H1 (cell line): ENCODE measurements at places on chromosomes 3 and 15.
A peak's percentile ranks its signal among the peaks of the same experiment; 100 is the strongest.

DNA sequence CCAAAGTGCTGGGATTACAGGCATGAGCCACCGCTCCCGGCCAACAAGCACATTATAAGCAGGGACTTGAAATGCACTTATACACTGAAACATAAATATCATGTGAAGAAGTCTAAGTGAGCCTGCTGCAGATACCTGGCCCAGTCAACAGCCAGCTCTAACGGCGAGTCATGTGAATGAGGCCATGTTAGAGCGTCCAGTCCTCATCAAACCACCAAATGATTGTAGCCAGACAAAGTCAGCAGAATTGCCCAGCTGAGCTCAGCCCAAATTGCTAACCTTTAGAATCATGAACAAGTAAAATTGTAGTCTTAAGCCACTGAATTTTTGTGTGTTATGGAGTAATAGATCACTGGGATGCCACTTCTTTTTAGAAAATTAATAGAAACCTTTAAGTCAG, 37.8 kb upstream of the UACA start:
- no peak for DNase-seq

DNA sequence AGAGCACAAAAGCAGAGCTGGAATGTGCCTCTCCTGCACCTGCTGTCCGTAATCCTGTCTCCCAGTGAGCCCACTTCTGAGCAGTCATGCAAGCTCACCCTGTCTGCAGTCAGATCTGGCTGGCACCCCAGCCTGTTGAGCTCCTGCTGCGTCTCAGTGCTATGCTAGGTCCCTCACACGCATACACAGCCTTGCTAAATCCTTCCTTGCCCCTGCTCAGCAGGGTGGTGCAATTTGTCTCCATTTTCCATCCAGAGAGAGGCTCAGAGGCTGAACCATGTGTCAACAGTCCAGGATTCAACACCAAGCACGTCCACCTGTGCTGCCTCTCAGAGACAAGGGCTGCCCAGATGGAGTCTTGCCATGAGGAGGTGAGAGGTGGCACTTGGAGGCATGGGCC, 11.0 kb downstream of the POMGNT2 start:
- no peak for DNase-seq

DNA sequence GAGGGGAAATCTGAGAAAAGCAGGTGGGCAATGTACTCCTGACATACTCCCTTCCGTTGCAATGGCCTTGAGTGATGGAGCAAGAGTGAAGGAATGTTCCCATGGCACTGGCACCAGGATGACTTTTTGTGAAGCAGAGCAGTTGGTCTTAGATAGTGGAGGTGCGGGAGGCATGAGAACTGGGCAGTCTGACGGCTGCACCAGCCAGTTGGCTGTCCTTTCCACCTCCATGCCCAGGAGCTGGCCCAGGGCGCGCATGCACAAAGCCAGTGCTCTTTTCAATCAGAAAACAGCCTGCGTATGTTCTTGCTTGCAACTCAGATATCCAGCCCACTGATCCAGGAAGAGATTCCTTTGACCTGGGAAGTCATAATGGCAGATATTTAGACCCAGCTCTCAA, 136.8 kb downstream of the PGPEP1L start:
- DNase-seq: no peak

DNA sequence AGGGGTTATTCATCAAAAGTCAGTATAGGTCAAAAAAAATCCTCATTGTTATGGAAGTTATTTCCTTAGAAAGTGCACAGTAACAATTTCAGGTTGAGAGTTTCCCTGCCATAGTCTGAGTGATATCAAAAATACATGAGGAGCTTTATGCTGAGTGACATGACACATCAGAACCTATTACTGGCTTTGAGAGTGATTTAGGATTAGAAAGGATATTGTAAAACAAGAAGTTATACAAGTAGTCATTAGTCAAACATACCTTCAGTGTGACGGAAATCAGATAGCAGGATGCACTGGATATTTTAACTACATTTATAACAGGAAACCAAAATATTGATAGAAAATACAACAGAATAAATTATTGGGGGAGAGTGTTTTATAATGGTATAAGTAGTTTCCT, 471.1 kb downstream of the VGLL3 start:
- DNase-seq: no peak

GRCh38 chr15:96349034-96349856, 18.7 kb downstream of the NR2F2 start:
- DNase-seq: no peak

- no peak for DNase-seq
These were observed 426.5 kb upstream of the KCNMB2 start for GRCh38 chr3:178109691-178110090.

- DNase-seq: no peak
These were observed 142.2 kb upstream of the MRPS22 start for GRCh38 chr3:139201446-139202225.

DNA sequence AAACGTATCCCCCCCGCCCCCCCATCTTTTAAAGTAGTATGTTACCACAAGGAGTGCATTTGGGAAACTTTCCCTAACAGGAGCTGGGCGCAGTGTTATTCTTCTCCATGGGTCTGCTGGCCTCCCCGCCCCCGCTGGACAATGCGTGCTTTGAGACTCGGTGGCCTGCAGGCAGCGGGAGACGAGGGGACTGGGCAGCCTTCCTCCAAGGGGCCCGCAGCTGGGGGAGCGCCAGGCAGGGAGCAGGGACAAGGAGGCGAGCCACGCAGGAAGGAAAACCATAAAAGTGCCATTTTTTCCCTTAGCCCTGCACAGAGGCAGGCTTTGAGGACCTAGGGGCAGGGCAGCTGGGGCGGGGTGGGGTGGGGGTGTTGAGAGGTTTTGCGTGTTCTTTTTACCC, 14.1 kb downstream of the SOX2 start:
- DNase-seq: no peak

- DNase-seq: peak; percentile 47
These were observed 758 bp downstream of the SELENOK start for GRCh38 chr3:53890726-53891475.

GRCh38 chr3:187497052-187497451, 128.9 kb downstream of the RTP4 start:
- no peak for DNase-seq

DNA sequence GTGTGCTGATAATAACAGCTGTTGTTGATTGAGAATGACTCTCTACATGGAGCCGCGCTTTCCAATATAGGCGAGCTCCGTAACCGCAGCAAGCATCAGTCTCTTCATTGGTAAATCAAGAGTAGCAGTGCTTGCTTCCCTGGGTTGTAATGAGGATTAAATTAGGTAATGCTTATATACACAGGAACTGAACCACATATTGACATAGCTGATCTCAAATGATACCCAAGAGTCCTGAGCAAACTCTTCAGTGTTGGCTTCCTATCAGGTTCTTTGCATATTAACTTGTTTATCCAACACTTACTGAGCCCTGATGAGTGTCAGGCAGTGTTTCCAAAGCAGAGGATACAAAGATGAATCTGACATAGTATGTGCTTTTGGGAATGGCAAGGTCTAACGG, 46.4 kb upstream of the SLCO3A1 start:
- DNase-seq: no peak

DNA sequence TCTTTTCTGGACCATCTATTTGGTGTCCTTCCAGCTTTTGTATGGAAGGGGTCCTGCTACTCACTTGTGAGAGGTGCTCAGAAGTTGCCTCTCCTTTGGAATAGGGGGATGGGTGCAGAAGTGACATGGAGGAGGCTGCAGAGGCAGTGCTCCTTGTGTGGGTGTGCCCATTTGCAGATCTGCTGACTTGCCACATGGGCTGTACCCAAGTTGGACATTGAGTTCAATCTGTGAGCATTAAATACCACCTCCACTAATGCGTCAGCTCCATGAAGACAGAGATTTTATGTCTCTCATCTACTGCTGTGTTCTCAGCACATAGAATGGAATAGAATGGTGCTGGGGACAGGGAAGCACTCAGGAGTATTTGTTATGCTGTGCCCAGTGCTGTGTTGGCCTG, 76.2 kb downstream of the RGMA start:
- DNase-seq: no peak

DNA sequence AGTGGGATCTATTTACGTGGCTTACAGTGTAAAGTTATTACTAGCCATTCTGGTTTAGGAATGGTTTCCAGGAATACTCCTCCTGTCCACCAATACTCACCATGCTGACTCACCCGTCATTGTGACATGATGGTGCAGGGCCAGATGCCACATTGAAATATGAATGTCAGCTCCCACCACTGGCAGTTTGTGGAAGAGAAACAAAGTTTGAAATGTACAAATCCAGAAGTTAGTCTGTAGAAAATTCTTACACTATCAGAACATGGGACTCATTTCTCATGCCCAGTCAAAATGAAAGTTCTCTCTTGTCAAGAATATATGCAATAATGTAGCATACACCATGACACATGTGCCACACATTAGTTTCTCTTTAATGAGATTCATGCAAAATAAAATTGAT, 14.4 kb upstream of the TSPAN3 start:
- DNase-seq: no peak

- no peak for DNase-seq
These were observed 49.7 kb upstream of the GOLGA6B start for GRCh38 chr15:72604794-72605193.

GRCh38 chr3:166788936-166789335, 591.2 kb downstream of the ZBBX start:
- no peak for DNase-seq

DNA sequence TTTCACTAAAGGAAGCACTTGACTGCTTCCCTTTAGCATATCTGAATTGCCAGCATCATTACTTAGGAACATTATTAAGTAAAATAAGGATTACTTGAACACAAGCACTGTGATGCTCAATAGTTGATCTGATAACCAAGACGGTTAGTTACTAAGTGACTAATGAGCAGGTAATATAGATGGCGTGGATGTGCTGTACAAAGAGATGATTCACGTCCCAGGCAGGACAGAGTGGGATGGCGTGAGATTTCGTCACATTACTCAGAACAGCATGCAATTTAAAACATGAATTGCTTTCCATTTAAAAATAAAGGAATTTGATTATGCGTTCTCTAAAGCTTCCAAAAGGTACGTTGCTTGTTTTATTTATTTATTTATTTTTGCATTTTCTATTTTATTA, 240.0 kb upstream of the ARHGEF26 start:
- no peak for DNase-seq

DNA sequence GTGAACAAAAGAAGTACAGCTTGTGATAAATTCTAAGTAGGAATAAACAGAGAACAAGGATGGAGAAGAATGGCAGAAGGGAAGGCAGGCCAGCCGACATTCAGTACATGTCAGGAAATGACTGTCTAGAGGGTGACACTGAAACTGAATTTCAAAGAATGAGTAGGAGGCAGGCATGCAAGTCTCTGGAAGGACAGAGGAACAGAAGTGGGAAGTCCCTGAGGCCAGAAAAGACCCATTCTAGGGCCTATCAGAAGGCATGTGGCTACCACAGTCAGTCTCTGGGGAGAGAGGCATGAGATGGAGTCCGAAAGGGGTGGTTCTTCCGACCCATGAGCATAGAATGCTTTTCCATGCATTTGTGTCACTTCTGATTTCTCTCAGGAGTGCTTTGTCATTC, 243.5 kb upstream of the UBE2E2 start:
- no peak for DNase-seq

DNA sequence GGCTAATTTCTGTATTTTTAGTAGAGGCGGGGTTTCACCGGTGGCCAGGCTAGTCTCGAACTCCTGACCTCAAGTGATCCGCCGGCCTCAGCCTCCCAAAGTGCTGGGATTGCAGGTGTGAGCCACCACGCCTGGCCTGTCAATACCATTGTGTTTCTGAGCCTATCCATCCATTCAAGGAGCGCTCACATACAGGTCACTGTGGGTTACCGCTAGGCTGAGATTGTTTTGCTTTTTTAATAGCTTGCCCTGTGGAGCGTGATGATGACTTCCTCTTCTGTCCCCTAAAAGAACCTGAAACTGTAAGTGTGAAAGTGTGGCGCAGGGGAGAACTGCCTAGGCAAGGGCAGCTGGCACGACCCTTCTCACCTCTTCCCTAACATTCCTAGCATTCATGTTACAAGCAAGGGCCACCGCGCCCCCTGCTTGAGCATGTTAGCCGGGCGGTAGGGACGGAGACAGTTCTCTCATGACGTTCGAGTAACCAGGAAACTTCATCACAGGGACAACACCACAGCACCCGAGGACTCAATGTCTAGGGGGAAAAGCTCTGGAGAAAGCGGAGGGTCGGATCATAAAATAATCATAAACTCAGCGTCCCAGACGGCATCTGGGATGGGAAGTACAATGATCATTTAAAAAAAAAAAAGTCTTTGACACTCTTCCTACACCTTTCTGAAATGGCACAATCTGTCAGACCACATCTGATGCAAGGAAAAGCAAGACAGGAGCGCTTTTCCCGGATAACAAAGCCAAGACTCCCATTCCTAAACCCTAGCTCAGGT, 790 bp downstream of the LAMP3 start:
- DNase-seq: peak; percentile 63

GRCh38 chr3:39294446-39295183, 14.8 kb upstream of the CX3CR1 start:
- no peak for DNase-seq

- no peak for DNase-seq
These were observed 746.3 kb downstream of the FHIT start for GRCh38 chr3:60504827-60505457.

GRCh38 chr3:152942366-152942765, 107.4 kb downstream of the P2RY1 start:
- DNase-seq: no peak

- DNase-seq: peak; percentile 47
These were observed 32.6 kb downstream of the ALS2CL start for GRCh38 chr3:46660543-46661523.

- DNase-seq: no peak
These were observed 7.2 kb downstream of the GPR171 start for GRCh38 chr3:151195826-151196225.

DNA sequence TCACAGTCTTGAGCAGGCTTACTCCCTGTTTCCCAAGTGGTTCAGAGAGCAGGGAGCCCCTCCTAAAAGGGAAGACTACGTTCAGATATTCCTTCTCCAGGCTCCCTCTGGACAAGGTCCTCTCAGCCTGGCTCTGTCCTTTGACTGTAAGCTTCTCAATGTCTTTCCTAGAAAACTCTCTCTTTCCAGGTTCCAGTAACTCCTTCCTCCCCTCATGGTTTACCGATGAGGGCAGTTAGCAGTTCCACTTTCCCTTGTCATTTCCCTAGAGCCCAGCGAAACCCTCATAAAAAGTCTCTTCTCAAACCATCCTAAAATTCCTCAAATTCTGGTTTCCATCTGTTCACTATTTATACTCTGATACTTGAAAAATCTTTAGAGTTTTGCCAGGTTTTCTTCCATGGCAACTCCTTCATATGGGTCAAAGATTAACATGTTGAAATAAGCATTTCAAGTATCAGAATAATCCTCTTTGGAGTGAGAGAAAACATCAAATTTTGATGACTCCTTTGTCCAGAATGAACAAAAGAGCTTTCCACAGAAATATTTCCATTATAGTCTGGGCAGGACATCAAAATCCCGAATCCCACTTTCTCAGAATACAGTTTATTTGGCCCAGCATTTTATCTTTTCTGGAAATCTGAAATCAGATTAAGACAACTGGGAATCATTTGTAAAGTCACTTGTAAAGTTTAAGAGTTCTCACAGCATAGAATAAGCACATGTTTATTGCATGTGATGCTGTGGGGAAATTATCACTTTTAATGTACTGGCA, 599.4 kb downstream of the UNC13C start:
- no peak for DNase-seq
